ENCODE measurements at places on chromosomes 2 and 18.

- no peak for DNase-seq
Measured at GRCh38 chr2:26778507-26778906, 7.3 kb upstream of the CENPA start.

DNA sequence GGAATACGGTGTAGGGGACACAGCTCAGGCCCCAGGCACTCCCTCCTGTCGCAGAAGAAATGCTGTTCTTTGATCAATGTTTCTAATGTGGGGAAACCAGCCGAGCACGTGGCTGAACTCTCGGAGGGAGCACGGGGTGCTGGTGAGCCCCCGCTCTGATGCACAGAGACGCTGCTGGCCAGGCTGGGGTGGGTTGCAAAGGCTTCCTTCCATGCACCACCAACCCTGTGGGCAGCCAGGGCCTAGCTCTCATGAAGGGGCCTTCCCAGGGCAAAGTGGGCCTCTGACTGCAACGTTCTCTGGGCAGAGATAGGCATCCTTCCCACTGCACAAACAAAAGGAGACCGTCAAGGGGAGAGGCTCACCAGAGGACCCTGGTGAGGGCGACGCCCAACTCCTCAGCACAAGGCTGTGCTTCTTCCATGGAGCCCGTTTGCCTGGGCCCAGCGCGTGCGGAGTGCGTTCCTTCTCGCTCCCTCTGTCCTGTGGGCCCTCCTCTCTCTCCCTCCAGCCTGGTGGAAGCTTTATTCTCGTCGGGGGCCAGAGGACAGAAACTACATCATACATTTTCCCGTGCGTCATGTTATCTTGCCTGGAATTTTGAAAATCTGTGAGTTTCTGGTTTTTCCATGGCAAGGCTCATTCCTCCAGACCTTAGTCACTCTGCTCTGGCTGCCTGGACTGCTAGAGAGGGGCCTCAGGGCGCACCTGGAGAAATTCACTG lies 61.1 kb upstream of the SP3 start:
- DNase-seq: no peak

DNA sequence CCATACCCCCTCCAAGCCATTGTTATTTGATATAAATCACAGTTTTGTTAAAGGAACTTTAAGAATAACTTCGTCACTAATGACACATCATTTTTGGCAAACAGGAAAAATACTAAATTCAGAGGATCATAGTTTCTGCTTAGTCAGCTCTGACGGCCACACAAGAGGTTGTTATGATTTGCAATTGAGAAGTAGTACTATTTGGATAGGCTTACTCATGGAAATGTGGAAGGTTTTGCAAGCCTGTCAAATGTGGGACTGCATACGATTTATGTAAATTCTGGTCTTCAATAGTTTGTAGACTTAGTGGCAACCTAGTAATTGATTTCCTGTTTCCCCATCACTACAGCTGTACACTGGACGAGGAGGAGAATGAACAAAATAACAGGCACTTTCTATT lies 108.1 kb downstream of the ARHGEF33 start:
- no peak for DNase-seq

DNA sequence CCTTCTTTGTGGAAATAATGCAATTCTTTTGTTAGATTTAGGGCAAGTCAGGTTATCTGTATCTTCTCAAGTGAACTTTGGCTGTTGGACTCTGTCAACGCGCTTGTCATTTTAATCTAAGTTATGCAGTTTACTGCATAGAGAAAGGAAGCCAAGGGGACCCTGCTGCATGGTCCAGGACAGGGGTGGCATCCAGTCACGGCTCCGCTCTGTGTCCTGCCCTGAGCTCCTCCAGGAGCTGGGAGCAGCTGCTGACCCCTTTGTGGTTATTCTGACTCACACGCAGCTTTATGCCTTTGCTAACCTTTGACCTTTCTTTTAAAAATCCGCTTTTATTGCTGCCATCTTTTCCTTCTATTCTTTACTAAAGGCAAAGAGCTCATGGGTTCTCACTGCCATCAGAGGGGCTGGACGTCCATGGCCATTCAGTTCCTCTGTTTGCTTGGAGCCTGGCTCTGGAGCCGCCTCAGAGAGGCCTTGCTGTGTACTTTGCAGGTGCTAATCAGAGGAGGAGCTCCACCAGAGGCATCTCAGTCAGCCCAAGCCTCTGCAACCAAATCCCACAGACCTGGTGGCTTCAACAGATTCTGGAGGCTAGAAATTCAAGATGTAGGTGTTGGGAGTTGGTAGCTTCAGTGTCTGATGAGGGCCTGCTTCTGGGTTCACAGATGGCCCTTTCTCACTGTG lies 39.3 kb downstream of the SNTG2 start:
- DNase-seq: no peak

GRCh38 chr2:17822445-17823117 lies 6.3 kb downstream of the MSGN1 start:
- no peak for DNase-seq

DNA sequence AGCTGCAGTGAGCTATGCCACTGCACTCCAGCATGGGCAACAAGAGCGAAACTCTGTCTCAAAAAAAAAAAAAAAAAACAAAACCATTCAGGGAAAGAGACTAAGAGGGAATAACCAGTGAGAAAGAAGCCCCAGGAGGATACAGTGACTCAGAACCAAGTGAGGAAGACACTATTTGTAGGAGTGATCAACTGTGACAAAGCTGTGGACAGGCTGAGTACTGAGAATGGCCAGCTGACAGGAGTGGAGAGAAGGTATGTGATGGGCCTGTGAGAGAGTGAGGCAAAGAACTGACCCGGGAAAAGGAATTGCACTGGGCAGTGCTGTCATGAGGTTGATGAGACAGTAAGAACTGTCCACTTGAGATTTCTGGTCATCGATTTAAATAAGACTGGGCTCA lies 6.7 kb upstream of the LCT start:
- no peak for DNase-seq

GRCh38 chr2:230711224-230711623 lies 1.4 kb upstream of the CAB39 start:
- no peak for DNase-seq

GRCh38 chr2:1405967-1406366 lies 7.3 kb upstream of the TPO start:
- DNase-seq: no peak

DNA sequence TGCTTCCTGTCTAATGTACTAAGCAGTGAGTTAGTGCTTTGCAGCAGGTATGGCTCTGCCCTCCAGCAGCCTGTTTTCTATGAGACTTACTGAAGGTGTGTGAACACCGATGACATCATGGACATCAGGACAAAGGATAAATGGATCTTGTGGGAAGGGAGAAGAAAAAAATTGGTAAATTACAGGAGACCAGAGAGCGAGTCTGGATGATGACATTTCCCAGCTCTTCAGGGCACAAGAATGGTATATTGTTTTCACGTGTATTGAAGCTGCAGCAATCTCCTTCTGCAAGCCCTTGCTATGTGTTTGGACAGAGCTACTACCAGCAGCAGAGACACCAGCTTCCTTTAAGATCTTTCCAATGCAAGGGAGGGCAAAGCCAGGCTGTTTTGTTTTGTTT lies 47.2 kb downstream of the DCC start:
- no peak for DNase-seq

- DNase-seq: no peak
Measured at GRCh38 chr2:53450923-53451322, 316.7 kb upstream of the CHAC2 start.

- no peak for DNase-seq
Measured at GRCh38 chr2:28395334-28396061, 2.8 kb downstream of the FOSL2 start.

GRCh38 chr18:13231151-13231550 lies 12.6 kb downstream of the LDLRAD4 start:
- no peak for DNase-seq

- DNase-seq: no peak
Measured at GRCh38 chr2:206289391-206289790, 14.9 kb downstream of the ZDBF2 start.

DNA sequence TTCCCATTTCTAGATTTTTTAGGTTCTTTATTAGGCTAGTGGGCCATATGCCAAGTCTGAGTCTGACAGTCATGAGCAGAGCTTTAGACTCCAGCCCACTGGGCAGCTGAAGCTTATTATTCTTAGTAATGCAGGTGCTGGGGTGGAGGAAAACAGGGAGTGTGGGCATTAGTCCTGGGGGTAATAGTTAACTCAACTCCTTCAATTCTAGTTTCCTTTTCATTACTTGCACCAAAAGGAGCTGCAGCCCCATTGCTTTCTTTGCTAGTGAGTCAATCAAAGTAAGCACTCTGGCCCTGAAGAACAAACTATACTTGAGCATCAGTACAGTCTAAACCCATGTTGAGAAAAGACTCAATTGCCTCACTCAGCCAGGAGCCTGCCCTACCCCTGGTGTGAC lies 35.5 kb downstream of the ICOS start:
- DNase-seq: no peak

DNA sequence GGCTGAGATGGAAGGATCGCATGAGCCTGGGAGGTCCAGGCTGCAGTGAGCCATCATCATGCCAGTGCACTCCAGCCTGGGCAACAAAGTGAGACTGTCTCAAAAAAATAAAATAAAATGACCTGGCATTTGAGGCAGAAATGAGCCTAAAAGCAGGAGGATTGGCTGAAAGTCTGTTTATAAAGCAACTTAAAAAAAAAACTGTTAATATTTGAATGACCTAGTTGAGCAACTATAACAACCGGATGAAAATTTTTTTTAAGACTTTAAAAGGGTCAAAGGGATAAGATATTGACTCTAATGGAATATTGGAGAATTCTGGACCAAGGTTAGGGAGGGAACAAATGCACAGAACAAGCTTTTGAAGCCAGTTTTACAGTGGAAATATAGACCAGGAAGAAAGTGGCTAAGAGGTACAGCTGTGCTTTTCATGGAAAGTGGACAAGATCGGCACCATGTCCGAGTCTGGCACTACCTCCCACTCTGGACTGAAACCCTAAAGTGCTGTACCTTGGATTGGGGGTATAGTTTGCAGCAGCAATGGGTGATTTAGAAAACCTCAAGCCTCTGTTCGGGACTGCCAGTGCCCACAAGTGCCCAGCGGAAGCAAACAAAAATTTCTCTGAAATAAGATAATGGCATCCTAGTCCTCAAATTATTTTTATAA lies 33.2 kb upstream of the ELAC1 start:
- DNase-seq: no peak

- DNase-seq: no peak
Measured at GRCh38 chr2:173079141-173079540, 3.5 kb downstream of the MAP3K20 start.

- no peak for DNase-seq
Measured at GRCh38 chr2:20191714-20192569, 33.0 kb downstream of the SDC1 start.

- DNase-seq: peak; percentile 41
Measured at GRCh38 chr2:231611273-231612108, 18.8 kb downstream of the TEX44 start.

GRCh38 chr18:64219517-64219916 lies 70.6 kb upstream of the LINC00305 start:
- no peak for DNase-seq

DNA sequence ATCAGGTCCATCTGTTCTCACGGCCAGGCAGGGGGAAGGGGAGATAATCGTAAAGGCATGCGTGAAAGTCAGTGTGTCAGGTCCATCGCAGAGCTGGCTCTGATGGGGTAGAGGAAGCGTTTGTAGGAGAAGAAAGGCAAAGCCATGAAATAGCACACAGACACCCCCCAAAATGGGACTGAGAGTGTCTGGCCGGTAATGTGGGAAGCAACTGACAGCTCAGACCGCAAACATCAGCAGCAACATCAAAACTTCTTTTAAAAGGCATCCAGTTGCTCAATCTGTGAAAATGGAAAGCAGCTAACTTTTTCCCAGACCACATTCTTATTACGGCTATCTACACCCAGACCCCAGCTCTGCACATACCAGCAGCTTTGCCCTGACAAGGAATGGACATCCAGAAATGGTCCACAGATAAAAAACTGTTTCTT lies 232.6 kb downstream of the EN1 start:
- no peak for DNase-seq

DNA sequence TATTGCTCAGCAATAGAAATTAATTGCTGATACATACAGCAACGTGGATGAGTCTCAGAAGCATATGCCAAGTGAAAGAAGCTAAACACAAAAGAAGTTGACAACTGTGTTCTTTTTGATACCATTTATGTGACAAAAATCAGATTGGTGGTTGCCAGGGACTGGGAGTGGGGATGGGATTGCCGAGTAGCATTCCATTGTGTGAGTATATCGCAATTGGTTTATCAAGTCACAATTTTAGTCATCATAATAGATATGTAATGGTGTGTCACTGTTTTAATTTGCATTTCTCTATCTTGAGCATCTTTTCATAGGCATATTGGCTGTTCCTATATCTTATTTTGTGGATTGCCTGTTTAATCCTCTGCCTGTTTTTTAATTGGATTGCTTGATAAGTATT lies 20.9 kb downstream of the STRADB start:
- DNase-seq: no peak

GRCh38 chr18:56890632-56891031 lies 239.5 kb downstream of the WDR7 start:
- no peak for DNase-seq

DNA sequence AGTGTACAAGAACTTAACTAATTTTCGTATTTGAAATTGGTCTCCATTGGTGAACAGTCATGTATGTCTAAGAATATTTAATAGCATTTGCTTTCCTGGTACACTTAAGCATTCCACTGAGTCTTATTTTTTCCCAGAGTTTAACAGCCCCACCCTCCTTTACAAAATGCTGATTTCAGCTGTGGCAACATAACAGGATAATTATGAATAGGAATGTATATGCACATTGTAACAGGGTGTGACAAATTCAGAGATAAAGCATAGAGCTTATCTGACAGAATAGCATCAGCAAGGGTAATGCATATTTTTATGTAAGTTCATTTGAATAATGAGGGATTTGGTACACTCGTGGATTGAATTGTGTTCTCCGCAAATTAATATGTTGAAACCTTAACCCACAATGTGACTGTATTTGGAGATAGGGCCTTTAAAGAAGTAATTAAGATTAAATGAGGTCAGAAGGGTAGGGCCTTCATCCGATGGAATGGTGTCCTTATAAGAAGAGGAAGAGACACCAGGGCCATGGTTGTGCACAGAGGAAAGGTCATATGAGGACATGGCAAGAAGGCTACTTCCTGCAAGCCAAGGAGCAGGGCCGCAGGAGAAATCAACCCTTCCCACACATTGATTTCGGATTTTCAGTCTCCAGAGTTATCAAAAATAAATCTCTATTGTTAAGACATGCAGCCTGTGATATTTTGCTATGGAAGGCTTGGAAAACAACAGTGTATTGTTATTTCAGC lies 439.7 kb upstream of the CDH20 start:
- DNase-seq: no peak

DNA sequence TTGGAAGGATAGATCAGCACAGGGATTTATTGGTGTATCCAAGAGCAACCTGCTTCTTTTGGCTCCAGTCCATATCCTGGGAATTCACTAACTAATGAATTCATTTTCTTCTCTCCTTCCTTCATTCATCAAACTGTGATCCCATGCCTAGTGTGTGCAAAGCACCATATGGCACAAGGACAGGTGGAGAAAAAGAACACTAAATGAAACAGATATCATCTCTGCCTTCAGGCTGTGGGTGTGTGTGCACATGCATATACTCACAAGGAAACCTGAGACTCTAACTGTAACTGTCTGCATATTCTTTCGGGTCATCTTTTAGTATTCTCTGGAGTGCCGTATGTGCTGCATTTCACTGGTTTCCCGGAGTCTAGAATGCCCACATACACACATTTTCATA lies 20.2 kb downstream of the TNP1 start:
- no peak for DNase-seq
